ENCODE measurements at places on chromosomes 13 and 19.

DNA sequence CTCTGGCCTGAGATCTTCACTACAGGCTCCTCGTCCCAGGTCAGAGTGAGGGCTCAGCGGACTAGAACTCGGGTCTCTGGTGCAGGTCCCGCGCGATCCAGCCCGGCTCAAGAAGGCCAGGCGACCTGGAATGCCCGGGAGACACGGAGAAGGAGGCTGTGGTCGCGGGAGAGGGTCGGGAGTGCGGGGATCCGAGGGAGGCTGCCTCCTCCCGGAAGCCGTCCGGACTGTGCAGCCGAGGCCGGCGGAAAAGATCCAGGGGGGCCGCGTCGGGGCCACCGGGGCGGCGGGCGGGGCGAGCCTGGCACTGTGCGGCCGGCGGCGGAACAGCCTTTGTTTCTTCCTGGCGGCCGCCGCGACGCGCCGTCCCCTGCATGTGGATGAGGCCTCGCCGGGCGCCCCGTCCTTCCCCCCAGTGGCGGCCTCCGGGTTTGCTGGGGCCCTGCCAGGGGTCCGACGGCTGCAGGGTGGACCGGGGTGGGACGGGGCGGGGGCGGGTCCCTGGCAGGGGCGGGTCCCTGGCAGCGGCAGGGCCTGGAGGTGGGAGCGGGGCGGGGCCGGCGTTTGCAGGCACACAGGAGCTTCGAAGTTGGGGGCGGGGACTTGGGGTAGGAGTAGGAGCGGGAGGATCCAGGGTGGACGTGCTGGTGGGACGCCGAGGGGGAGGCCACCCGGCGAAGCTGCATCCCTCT, 1.0 kb upstream of the SLC7A10 start:
- DNase-seq, result no peak

DNA sequence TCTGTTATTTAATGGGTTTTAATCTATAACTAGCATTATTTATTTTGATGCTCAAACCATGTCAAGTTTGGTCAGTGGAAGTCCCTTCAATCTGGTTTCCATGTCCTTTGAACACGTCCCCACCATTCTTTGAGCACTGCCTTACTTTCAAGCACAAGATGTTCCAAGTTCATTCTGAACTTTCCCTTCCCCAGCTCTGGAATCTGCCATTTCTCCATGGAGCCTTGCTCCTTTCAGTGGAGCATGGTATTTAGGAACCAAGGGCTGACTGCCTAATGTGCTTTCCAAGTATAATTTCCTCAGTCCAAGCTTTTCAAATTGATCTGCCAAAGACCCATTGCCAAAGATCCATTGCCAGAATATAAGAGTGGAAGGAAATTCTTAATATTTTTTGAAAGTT, 1.1 kb upstream of the ZNF546 start:
- no peak for DNase-seq

GRCh38 chr13:50909605-50910484, at the start of gene RNASEH2B:
Gene RNASEH2B (plus strand): TSS chr13:50909791. CDS start chr13:50910077, 286 bp downstream.
- DNase-seq, result peak; percentile 14

DNA sequence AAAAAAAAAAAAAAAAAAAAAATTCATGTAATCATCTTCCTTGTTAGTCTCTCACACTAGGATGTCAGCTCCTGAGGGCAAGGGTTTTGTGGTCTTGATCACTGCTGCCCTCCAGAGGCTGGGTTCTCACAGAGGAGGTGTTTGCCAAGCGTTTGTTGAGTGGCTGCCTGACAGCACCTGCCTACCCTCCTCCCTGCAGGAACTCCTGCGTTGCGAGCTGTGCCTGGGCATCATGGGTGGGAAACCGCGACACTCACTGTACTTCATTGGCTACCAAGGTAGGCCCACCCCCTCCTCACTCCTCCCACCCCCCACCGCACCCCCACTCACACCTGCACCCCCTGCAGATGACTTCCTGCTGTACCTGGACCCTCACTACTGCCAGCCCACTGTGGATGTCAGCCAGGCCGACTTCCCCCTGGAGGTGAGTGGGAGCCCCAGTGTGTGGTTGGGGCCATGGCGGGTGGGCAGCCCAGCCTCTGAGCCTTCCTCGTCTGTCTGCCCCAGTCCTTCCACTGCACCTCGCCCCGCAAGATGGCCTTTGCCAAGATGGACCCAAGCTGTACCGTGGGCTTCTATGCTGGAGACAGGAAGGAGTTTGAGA, 8.1 kb downstream of the ATG4D start:
- DNase-seq, result no peak

- DNase-seq, result no peak
These were observed 10.3 kb upstream of the UBAC2 start for GRCh38 chr13:99190147-99190985.

DNA sequence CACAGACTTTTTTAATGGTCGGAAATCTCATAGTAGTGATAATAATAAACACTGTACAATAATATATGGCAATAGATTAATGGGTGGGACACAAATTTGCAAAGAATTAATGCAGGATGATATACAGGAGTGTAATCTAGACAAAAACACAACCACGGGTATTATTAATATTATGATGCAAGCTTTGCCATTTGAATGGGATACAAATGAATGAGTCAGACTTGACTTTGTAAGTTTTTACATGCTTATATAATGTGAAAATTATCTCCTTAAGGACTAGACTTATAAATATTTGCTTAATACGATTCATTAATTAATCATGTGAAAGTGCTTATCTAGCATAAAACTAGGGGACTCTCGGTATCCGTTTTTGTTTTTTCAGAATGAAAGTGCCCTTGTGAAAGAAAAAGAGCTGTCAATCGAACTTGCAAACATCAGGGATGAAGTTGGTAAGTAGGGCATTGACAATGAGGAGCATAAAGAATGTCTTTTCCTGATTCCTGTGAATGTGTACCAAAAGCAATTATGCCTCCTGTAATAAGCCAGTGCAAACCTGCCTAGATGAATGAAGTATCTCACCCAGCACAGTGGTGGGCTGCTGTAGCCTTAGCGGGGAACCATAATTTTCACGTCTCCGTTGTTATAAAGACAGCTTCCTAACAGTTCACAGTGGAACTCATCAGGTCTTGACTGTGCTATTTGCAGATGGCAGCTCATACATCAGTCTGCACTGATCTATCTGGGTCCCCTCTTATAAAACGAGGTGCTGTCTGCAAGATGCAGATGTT, 155.7 kb downstream of the SLC7A1 start:
- DNase-seq, result no peak

DNA sequence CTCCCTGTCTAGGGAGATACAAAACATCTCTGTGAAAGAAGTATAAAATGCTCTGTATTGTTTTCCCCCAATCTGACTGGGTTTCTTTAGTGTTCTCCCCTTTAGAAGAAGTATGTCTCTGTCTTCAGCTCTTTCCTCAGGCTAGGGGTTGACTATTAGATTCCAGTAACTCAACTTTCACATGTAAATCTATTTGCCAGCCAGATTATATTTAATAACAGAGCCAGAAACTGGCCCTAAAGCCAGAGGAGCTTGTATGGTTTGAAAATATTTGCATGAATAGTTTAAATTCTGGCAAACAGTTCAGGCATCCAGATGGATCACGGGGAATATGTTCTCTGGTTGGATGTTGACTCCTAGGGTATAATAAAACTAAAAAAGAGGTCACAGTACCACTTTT, 22.3 kb upstream of the CYSLTR2 start:
- DNase-seq, result no peak

GRCh38 chr19:14081797-14082674, 3.5 kb downstream of the C19orf67 start:
- DNase-seq, result no peak

GRCh38 chr13:107865643-107866031, 349.7 kb downstream of the LIG4 start:
- no peak for DNase-seq

DNA sequence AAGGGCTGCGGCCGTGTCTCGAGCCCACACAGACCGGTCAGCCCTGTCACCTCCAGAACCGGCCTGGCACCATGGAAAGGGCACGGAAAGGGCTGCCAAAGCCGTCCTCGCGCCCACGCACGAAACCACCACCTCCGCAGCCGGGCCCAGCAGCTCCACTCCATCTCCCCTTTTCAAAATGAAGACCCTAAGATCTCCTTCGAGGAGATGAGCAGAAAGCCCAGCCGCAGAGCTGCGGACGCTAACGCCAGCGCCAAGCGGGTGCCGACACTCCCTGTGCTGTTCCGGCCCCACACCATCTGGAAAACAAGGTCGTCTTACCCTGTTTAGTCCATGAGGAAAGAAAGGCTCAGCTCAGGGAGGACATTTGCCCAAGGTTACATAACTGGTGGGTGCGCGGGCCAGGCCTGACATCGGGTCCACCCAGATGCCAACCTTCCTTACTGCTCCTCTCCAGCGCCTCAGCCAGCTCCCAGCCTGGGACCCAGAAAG, 131.1 kb downstream of the FOXO1 start:
- no peak for DNase-seq

DNA sequence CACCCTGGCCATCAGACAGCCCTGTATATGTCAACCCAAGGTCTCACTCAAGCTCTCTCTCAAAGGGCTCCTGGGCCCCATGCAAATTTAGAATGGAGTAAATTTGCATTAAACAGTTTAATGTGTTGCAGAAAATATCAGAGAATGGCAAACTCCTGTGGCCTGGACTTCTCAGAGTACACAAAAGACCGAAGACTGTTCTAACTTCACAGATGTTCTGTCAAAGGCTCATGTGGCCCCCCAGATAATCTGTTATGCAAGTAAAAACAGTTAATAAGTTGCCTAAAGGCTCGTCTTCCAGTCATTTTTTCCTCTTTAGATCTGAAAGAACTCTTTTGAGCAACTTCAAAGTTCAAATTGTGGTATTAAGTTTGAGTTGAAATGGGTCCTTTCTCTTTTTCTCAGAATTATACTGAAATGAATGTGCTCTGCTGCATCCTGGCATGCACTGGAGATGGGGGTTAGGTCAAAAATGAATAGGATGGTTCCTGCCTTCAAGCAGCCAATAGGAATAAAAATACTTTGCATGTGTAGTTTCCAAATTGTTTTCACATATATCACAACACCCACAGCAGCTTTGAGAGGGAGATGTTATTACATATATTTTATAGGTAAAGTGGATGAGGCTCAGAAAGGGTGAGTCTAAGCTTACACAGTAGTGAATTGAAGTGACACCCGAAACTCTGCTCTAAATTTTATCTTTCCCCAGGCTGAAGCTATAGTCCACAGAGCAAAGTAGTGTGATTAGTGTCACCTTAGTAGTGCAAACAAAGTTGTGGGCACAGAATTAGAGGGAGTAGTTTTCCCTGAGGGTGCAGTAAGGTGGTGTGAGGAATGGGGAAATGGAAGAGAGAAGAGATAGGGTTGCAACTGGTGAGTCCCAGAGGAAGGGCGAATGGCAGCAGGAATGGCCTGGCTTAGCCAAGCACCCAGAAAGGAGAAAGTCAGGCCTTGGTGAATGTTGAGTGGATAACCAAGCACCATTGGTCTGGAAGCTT, 205.0 kb upstream of the RFC3 start:
- no peak for DNase-seq

DNA sequence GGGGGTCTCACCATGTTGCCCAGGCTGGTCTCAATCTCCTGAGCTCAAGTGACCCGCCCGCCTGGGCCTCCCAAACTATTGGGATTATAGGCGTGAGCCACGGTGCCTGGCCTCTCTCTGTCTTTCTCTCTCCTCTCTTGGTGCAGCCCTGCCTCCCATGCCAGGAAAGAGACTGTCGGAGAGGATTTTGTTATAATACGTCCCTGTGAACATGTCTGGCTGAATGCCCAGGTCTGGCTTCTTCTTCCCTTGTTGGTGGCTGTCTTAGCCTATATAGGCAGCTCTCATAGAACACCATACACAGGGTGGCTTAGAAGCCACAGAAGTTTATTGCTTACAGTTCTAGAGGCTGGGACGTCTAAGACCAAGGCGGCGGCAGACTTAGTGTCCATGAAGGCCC, 46.4 kb downstream of the PEX11G start:
- DNase-seq, result no peak

DNA sequence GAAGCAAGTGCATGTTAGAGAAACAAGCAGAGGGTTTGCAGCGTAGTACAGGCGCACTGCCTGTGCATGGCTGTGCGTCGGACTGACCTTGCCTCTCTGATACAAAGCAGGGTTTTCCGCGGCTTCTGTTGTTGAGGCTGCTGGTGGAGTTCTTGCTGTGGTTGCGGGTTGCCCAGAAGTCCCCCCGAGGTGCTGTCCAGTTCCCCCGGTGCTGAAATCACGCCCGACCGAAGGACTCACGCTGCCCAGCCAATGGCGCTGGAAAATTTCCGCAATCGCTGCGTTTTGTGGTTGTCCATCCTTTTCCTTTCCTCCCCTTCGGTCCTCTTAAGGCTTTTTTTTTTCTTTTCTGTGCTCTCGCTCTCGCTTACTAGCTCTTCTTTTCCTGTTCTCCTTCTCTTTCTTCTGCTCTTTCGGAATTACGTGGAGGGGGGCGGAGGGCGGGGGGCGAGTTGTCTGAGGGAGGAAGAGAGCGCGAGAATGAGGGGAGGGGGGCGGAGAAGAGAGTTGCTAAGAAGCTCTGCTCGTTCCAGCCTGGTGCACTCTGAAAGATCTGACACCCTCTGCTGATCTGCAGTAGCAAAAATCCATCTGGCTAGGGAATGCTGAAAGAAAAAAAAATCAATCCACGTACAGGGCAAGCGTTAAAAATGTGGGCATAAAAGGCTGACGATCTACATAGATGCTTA, at the start of gene SLITRK1:
TSS of gene SLITRK1 (minus strand) at position 558 of the 689 bp plus-strand sequence. CDS start 967 bp downstream, outside the sequence.
- DNase-seq, result peak; percentile 66

- DNase-seq, result no peak
These were observed 76.0 kb downstream of the RASA3 start for GRCh38 chr13:114056205-114057013.

DNA sequence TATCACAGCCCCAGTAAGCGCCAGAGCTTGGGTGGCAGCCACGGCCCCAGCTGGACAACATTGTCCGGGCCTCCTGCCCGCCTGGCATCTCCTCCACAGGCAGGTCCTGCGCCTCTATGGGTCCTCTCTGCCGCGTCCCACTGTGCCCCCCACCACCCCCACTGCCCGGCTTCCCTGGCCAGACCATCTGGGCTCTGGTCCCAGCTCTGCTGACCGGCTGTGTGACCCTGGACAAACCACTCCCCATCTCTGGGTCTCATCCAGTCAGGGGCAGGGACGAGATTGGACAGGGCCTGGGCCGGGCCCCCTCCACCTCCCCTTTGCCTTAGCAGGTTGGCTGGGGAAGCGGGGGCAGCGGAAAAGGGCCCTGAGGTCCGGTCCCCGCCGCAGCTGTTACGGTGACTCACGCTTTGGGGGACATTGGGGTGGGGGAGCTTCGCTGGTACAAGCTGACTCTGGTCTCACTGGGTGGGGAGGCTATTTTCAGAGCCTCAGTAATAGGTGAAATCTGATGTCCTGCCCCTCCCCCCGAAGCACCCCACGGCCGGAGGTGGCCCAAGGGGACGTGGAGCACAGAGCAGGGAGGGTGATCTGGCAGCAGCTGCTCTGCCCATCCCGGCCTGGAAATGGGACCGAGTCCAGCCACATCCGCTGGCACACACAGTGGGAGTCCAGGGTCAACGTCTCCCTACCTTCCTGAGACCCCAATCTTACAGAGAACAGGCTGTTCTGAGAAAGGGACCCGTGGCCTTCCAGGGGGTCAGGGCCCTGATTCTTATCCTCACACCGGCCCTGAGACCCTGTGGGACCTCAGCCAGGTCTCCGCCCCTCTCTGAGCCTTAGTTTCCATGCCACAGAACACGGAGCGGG, 9.1 kb downstream of the NFIC start:
- peak; percentile 69 for DNase-seq

Measured in hypothalamus (tissue), 51 donors.